Subcutaneous preadipocyte (primary cell): ENCODE measurements at places on chromosomes 1 and 21. TPM values are rescaled to one million over a fixed set of nuclear protein-coding genes. Genes with fewer than 3 reads are reported as not detected.

The TFF3 gene
- total RNA-seq = 0.37 TPM in 1 of 2 replicates, not detected in the other

The ZNF436 gene
- 12.1 and 21.7 TPM in 2 replicates for total RNA-seq

The PFKFB2 gene
- 2.5 and 3.3 TPM in 2 replicates for total RNA-seq

The PRXL2B gene
- 11.0 and 16.8 TPM in 2 replicates for total RNA-seq

The NUAK2 gene
- 0.37 and 1.2 TPM in 2 replicates for total RNA-seq

The GPR52 gene
- total RNA-seq = 1.8 and 2.5 TPM in 2 replicates

The TM2D1 gene
- total RNA-seq = 26.8 and 36.7 TPM in 2 replicates

The LCE2A gene
- not detected in 2 replicates for total RNA-seq

The NCF2 gene
- total RNA-seq = not detected in 2 replicates

The IRF6 gene
- total RNA-seq = not detected in 2 replicates

The PLA2G2F gene
- total RNA-seq = not detected in 2 replicates

The SH3D21 gene
- total RNA-seq = 1.5 and 2.7 TPM in 2 replicates

The HFM1 gene
- total RNA-seq = 0.39 and 1.1 TPM in 2 replicates

The C1orf185 gene
- total RNA-seq = not detected in 2 replicates
